Foreskin keratinocyte (primary cell): ENCODE measurements at places on chromosomes 1 and 21. TPM values are rescaled to one million over a fixed set of nuclear protein-coding genes. Genes with fewer than 3 reads are reported as not detected.

The AMPD1 gene
- not detected in 2 replicates for total RNA-seq

The LHX8 gene
- total RNA-seq = not detected in 2 replicates

The PATJ gene
- 39.1 and 44.5 TPM in 2 replicates for total RNA-seq

The CNR2 gene
- total RNA-seq = not detected in 2 replicates

The NMNAT1 gene
- 9.1 and 10.0 TPM in 2 replicates for total RNA-seq

The ADAMTS4 gene
- 1.3 and 2.6 TPM in 2 replicates for total RNA-seq

The C1QB gene
- not detected in 2 replicates for total RNA-seq

The HSF2BP gene
- 2.1 and 4.1 TPM in 2 replicates for total RNA-seq
